ENCODE measurements at places on chromosomes 5 and 9.

DNA sequence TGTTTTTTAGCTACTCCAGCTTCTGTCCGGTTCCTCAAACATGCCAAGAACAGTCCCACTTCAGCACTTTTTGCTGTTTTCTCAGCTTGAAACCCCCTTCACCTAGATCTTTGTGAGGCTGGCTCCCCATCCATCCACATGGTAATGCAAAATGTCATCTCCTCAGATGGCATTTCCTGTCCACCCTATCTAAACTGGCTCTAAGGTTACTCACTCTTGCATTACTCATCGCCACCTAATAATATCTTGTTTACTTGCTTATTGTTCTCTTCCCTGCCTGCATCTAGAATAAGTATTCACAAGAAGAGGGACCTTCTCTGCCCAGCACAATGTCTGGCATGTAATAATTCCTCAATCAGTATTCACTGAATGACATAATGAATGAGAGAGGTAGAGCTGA lies 220.1 kb downstream of the FAM114A2 start:
- DNase-seq, result no peak

- DNase-seq, result no peak
Observed at GRCh38 chr5:34062419-34062818, 19.4 kb upstream of the C1QTNF3 start.

- no peak for DNase-seq
Observed at GRCh38 chr9:84374013-84374412, 33.5 kb upstream of the SLC28A3 start.

- no peak for DNase-seq
Observed at GRCh38 chr5:179343719-179344430, 1.4 kb downstream of the ADAMTS2 start.

GRCh38 chr9:125536167-125536772 lies 170.7 kb downstream of the MAPKAP1 start:
- DNase-seq, result no peak

- DNase-seq, result no peak
Observed at GRCh38 chr5:13910201-13910600, 34.3 kb downstream of the DNAH5 start.

DNA sequence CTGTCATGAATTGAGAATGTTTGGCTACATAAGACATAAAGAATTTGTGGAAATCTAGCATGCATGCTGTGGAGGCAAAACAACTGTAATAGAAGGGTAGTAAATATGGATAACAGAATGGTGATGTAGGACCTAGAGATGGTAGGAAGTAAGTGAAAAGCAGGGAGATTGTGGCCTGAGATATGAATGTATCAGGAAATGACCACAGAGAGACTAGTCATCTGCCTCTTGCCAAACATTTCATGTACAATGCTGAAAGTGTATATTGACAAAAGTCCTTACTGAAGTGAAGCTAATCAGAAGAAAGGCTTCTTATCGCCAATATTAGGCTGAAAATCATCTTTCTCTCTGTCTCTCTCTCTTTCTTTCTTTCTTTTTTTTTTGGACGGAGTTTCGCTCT lies 873.1 kb upstream of the CTNND2 start:
- DNase-seq, result no peak

- DNase-seq, result no peak
Observed at GRCh38 chr9:134869554-134870300, 10.9 kb upstream of the FCN2 start.

- DNase-seq, result no peak
Observed at GRCh38 chr9:38417003-38417945, 7.0 kb downstream of the IGFBPL1 start.

DNA sequence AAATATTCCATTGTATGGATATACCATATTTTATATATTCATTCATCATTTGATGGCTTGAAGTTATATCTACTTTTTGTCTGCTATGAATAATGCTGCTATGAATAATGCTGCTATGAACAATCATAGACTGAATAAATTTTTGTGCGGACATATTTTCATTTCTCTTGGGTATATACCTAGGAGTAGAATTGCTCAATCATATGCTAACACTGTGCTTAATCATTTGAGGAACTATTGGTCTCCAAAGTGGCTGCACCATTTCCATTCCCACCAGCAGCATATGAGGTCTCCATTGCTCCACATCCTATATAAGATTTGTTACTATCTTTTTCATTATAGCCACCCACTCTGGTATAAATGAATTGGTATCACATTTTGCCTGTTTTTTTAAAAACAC lies 18.3 kb upstream of the TEK start:
- no peak for DNase-seq

DNA sequence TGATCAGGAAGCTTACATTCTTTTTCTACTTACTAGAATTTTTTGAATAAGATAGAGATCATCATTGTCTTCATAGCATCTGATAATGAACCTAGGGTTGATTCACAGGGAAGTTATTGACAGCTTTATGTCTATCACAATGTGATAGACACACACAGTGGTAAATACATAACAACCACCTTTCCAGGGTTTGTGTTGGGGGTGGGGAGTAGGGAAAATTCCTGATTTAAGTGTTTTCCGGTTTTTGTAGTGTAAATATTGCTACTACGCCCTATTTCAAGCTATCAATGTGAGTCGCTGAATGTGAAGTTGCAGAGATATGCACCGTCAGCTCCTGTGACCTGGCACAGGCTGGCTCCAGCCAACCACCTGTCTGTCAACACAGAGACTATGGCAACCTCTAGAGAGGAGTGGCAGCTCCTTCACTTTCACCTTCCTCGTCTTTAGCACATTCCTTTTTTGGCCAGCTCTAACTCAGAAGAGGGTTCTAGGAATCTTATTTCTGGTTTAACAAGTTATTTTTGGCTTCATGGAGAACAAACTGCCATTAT lies 224.9 kb downstream of the MAT2B start:
- no peak for DNase-seq

DNA sequence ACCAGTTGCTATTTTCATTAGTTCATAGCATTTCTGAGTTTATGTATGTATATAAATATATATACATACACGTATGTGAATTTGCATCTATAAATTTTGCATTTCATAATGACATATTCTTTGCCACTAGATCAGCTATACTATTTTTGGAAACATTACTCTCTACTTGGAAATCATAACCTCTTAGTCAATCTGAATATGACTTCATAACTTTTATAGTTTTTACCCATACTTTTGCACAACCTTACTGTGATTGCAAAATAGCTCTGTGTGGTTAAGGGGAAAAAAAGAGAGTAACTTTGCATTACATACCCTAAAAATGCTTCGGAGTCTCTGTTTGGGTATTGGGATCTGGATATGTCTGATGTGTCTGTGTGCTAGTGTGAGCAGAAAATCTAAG lies 44.9 kb upstream of the ADAMTSL1 start:
- no peak for DNase-seq

DNA sequence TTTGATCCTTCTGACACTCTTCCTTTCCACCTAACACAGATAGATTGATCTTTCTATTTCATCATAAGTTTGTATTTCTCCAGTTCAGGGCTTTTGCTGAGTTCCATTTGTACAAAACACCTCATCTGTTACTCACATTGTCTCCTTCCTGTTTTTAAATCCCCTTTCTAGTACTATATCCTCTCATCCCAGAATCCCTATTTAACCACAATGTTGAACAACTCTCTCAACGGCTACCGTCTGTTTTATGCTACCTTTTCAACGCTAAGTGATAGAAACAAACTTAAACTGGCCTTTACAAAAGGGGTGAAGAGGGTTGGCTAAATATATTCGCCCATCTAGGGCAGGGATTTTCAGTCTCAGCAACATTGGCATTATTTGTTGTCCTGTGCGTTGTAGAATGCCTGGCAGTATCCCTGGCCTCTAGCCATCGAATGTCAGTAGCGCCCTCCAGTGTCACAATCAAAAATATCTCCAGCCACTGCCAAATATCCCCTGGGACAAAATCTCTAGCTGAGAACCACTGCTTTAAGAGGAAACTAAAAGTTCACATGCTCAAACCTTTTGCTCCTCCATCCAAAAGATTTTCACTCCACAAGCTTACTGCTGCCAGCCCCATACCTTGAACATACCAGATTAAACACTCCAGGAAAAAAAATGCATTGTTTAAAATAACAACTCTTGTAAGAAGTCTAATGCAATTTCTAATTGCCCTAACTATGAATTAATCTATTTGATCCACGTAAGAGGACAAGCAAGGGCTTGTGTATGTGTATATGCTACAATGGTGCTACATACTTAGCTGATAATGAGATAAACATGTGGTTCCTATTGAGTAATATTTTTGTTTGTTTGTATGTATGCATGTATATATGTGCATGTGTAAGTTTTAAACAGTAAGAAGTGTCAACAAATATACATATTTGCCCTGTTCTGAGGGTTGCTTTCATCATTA lies 344.0 kb downstream of the PTPRD start:
- DNase-seq, result no peak

- no peak for DNase-seq
Observed at GRCh38 chr5:17839848-17840247, 205.6 kb downstream of the TAF11L14 start.

DNA sequence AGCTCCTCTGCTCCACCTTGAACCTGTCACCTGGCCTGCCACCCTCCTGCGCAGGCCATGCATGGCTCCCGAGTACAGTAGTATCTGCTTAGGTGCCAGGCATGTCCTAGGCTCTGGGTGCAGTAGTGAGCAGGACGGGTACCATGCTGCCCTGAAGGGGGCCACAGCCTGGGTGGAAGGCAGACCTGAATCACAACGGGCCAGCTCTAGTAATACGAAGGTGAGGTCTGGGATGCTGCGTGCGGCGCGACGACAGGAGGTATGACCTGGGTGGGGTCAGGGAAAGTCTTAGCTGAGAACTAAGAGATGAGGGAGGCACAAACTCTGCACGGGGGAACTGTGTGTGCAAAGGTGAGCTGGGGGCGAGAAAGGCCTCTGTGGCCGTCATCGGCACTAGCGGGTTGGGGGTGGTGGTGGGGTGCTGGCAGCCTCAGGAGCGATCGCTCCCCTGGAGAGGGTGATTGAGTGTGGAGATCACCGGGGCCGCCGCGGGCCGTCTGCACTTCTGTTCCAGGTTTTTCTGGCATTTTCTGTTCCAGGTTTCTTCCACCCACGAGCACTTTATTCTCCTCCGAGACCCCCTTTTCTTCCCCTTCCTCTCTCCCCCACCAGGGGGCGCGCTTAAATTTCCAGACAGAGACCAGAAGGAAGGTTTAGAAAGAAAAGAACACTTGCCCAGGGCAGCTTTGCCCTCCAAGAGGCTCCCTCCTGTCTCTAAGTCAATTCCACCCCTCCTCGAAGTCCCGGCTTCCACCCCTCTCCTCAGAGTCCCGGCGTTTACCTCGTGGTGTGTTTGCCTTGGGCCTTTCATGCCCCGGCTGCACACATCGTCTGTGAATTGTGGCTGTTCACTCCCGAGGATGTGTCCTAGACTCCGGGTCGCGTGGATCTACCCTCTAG lies 15.1 kb downstream of the PDLIM4 start:
- DNase-seq, result no peak

DNA sequence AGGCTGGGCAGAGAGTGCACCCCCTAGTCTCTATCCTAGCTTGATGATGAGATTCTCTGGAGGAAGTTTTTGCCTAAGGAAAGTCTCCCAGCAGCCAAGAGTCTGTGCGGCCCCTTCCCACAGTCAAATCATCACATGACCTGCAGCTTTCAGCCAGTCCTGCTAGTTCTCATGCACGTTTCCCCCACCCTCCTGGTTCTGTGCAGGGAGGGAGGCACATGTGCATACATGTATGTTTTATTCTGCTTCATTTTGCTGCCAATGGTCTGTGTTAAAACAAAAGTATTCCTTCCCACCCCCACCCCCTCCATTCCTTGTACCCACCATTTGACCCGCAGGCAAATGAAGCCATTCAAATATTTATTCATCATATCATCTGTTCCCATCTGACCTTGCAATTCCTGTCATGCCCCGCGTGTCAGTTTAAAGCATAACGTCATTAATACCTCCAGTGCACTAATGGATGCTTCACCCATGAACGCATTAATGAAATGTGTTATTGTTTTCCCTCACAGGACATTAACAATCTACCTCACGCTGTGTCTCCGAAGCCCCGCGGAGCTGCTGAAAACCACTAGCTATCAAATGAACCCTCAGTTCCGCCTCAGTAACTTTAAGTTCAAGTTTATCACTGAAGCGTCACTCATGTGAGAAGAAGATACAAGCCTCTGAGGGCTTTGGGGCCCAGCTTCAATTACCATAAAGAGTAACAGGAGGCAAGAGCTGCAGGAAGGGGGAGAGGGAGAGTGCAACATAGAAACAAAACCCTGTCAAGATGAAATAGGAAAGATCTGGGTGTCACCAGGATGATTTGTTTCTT lies 139.6 kb downstream of the RASEF start:
- DNase-seq, result no peak

DNA sequence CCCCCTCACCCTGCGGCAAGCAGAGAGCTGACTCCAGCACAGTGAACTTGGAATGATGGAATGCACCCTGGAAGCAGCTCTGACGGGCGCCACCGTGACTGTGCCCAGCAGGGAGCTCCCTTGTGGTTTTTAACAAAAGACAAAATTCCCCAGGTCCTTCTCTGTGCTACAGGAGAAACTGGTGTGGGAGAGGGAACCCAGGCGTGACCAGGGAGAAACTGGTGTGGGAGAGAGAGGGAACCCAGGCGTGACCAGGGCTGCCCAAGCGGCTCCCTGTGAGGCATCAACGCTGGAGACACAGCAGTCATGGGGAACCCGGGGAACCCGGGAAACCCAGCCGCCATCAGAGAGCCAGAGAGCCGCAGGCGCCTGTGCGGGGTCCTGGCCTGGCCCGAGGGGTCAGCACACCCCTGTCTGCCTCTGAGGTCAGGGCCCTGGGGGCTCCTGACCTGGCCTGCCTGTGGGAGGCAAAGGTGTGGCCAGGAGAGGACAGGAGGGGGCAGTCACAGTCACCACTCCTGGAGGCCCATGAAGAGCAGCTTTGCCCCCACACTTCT lies 3.1 kb upstream of the AHRR start:
- no peak for DNase-seq

- no peak for DNase-seq
Observed at GRCh38 chr5:79521156-79521555, 7.2 kb upstream of the HOMER1 start.

DNA sequence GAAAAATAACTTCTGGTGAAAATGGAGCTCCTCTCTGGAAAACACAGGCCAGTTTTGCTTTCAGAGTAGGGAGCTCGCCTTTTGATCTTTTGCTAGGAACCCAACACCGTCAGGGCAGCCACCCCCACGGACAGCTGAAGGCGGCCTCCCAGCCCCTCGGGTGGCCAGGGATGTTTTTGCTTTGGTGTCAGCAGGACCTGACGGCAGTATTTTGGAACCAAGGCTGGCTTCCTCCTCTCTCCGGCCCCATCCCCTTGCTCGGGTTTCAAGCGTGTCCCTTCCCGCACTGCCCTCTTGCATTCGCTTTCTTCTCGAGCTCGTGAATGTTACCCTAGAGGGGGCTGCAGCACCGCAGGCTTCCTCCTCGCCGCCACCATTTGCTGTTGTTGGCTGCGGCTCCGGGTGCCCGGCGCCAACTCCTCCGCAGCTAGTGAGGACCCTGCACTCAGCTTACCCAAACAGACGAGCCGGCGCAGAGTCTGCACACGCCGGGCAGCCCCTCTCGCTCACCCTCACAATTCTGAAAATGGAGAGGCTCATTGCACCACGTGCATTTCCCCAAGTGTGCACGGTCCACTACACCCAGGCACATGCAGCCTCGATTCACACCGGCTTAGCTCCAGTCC lies 35.5 kb upstream of the ADAMTSL1 start:
- DNase-seq, result no peak
